Subcutaneous adipose tissue (tissue), 4 donors: ENCODE measurements at places on chromosomes 1 and 21. TPM values are rescaled to one million over a fixed set of nuclear protein-coding genes. Genes with fewer than 3 reads are reported as not detected.

Gene MCOLN3
- total RNA-seq: 7.0 TPM

Gene TMEM61
- total RNA-seq: not detected

Gene PAX7
- not detected for total RNA-seq

Gene DCST1
- not detected for total RNA-seq

Gene CYP4B1
- total RNA-seq: 340 TPM

Gene SYT6
- 0.19 TPM for total RNA-seq

Gene FCRLB
- total RNA-seq: 0.49 TPM

Gene C1orf141
- not detected for total RNA-seq

Gene ABCB10
- total RNA-seq: 20.2 TPM

Gene FAM110D
- 2.4 TPM for total RNA-seq
